ENCODE measurements at places on chromosomes 1 and 21. TPM values are rescaled to one million over a fixed set of nuclear protein-coding genes. Genes with fewer than 3 reads are reported as not detected.

Gene TCHH
- under 0.01 TPM for total RNA-seq

Gene F13B
- under 0.01 TPM for total RNA-seq

Gene PLA2G2F
- total RNA-seq, result not detected

Gene PTPN14
- total RNA-seq, result 45.2 TPM

Gene FAM3B
- total RNA-seq, result not detected

Gene ALPL
- total RNA-seq, result 13.2 TPM

Gene DPYD
- 67.1 TPM for total RNA-seq

Gene UBXN10
- total RNA-seq, result under 0.01 TPM

Gene LENEP
- total RNA-seq, result not detected

Gene TLR5
- total RNA-seq, result 0.28 TPM

Gene MFAP2
- total RNA-seq, result 4.6 TPM

Gene SLFNL1
- total RNA-seq, result 0.28 TPM

Gene TMEM200B
- 5.2 TPM for total RNA-seq

Gene MYBPH
- not detected for total RNA-seq

Gene C1QA
- total RNA-seq, result not detected

Gene MEX3A
- 1.2 TPM for total RNA-seq

Gene STIL
- 4.2 TPM for total RNA-seq

Gene NAXE
- 74.6 TPM for total RNA-seq

Gene DDAH1
- 60.4 TPM for total RNA-seq

Gene CA14
- total RNA-seq, result not detected

Gene CELSR2
- total RNA-seq, result 2.5 TPM

Gene CYP4B1
- total RNA-seq, result 0.28 TPM

Gene ADCY10
- 0.19 TPM for total RNA-seq

Gene COL8A2
- total RNA-seq, result 2.0 TPM

Gene MAP3K6
- total RNA-seq, result 8.2 TPM

Gene HPCA
- total RNA-seq, result not detected

Gene RAB3B
- 38.3 TPM for total RNA-seq

Gene S100A7A
- total RNA-seq, result not detected

Gene KLHDC7A
- under 0.01 TPM for total RNA-seq

Gene PRUNE1
- 10.7 TPM for total RNA-seq

Gene GFI1
- under 0.01 TPM for total RNA-seq

Gene RGS7
- total RNA-seq, result 2.7 TPM

Gene IL20
- total RNA-seq, result not detected
